Daoy (cell line): ENCODE measurements at places on chromosomes 7 and 10.

DNA sequence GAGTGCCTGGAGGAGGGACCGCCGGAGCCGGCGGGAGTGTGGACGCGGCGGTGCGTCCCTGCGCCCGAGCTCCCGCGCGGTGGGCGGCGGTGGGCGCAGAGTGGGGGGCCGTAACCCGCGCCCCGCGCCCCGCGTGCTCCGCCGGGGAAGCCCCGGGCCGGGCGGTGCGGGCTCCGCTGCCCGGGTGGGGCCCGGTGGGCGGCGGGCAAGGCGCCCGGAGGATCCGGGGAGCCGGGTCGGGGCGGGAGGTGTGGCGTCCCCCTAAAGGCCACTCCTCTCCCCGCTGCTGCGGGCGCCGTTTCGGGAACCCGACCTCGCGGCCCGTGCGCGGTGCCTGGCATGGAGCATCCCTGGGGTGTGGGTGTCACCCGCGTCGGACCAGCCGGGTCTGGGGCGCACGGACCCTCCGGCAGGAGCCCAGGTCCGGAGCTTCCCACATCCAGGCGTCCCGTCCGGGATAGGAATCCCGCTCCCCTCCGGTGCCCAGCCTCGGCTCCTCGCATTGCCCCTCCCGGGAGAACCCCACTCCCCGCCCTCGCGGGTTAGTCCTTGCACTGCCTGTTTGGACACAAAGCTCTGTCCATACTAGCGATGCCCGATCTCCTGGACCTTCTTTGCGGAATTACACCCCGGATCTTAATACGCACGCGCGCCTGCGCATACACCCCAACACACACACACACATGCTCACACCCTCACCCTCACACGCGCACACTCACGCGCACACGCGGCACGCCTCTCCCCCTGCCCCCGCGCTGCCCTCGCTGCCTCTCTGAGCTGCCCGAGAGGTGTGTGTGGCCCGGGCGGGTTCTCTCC is 723 bp downstream of the MTURN start:
- peak; percentile 77 for DNase-seq

DNA sequence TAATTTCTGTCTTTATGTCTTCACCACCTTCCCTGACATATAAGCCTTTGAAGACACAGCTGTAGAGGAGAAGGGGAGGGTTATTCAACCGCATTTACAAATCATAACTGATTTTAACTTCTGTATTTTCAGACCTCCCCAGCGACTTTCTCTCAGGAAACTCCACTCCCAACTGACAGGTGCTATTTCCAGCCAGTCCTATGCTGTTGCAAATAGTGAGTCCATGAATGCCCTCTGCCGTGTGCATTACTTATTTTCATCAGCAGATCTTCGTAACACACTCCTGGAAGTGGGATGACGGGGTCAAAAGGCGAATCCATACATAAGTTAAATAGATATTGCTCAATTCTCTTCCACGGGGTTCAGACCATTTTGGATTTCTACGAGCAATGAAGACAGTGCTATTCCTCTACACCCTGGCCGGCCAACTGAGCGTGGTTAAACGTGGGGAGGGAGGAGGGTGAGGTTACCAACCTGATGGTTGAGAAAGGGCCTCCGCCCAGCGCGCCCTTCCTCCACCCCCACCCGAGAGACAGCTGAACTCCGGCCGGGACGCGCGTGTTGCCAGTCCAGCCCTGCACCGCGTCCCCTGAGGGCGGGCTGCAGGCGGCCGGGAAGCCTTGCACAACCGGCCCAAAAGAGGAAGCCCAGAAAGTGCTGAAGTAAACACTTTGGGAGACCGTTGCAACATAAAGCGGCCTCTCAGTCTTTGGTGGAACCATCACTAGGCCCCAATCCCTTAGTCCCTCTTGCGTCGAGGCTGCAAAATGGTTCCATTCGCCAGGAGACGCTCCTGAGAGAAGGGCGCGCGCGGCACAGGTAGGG is at the start of gene APBB1IP:
Gene APBB1IP (plus strand): TSS at position 705 of the 825 bp plus-strand sequence. CDS start 53,986 bp downstream, outside the sequence.
- DNase-seq = no peak

GRCh38 chr7:16986755-16987154 is 105.0 kb upstream of the AGR3 start:
- DNase-seq = no peak

GRCh38 chr7:105017657-105018365 is 3.8 kb downstream of the KMT2E start:
- DNase-seq = no peak

DNA sequence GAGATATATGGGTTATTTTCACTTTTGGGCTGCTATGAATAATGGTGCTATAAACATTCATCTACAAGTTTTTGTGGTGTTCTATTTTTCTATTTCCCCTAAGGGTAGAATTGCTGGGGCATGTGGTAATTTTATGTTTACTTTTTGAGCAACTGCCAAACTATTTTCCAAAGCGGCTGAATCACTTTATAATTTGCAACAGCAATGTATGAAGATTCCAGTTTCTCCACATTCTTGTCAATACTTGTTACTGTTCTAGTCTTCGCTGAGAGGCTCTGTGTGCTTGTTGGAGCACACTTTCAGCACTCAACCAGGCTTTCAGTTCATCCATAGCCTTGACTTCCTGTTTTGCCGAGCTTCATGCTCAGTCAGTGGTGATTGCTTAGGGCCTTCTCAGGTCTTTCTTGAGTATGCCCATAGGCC is 39.0 kb downstream of the ADK start:
- DNase-seq = peak; percentile 69

DNA sequence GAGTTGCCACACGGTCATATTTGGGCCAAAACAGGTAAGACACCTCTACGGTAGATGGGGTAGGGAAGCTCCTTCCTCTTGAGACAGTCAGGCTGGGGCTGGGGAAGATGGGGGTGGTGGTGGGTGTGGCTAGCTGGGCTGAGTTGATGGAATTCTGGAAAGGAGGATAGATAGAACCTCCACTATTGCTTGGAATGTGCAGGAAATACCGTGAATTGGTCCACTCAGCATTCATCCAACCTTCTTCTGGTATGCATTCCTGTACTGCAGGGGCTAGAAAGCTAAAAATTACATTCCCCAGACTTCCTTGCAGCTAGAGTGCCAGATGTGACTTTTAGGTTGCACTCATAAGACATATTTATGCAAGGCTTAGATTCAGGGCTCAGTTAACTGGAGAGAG is 24.8 kb downstream of the TLX1 start:
- no peak for DNase-seq

DNA sequence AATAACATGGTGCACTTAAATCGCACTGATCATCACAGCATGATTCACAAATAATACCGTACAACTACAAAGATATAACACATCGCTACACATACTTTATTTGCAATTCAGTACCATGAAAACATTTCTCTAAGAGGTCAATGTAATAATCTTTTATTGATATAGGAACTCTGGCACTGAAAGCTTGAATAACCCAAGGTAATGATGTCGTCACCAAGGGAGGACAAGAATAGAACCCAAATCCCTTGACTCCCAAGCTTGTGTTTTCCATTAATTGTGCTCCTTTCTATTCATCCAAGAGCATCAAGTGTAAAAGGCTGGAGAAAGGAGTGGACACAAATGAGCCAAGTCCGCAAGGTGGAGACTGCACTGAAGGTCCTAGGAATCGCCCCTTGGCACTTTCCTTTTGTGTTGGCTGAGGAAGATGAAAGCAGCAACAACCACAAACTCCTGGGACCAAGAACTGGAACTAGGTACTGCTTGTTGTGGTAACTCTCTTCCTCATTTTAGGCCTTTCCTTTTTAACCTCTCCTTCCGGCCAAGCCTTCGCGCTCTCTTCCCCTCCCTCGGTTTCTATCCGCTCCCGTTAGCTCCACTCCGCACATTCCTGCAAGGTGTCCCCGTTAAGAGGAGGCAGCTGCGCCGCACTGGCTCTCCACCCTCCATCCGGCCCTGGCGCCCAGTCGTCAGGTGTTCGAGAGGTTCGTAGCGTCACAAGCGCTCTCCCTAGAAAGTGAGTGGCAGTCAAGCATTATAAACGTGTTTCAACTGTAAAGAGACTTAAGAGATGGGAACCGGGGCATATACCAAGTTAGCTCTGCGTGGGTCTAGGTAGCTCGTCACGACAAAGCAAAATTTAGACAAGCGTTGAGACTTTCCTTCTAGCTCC is 1.0 kb upstream of the CBLL1 start:
- DNase-seq = peak; percentile 83

GRCh38 chr10:8312781-8313180 is 258.3 kb downstream of the GATA3 start:
- DNase-seq = peak; percentile 78

DNA sequence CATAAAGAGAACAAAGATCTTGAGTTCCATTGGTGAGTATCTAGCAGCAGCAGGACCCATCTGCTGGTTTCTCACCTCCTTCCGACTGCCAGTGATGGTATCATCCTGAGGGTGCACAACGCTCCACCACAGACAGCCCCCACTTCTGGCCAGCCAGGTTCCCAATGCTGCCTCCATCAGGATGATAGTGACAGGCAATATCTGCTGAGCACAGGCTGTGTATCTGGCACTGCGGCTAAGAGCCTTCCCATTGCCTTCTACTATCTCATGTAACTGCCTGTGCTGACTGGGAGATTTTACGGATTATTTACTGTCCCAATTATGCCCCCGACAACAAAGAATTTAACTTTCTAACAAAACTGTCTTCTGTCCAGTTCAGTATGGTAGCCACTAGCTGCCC is 352.4 kb upstream of the AOAH start:
- no peak for DNase-seq

DNA sequence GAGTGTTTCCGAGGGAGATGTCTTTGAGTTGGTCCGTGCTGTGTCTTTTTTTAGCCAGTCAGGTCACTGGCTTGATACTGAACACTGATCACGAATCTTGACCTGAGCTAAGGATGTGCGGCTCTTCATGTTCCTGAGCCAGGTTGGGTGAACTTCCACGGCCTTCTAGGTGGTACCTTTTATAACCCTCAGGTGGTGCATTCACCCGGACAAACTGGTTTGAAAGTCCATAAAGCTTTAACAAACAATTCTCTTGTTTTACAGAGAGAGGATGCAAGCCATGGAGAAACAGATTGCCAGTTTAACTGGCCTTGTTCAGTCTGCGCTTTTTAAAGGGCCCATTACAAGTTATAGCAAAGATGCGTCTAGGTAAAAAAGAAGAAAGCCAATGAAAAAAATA is 229.5 kb downstream of the ARHGAP21 start:
- DNase-seq = no peak

- no peak for DNase-seq
Measured at GRCh38 chr10:22531441-22531840, 182.9 kb downstream of the PIP4K2A start.

- DNase-seq = no peak
Measured at GRCh38 chr10:80894797-80895467, 357.2 kb downstream of the SH2D4B start.

DNA sequence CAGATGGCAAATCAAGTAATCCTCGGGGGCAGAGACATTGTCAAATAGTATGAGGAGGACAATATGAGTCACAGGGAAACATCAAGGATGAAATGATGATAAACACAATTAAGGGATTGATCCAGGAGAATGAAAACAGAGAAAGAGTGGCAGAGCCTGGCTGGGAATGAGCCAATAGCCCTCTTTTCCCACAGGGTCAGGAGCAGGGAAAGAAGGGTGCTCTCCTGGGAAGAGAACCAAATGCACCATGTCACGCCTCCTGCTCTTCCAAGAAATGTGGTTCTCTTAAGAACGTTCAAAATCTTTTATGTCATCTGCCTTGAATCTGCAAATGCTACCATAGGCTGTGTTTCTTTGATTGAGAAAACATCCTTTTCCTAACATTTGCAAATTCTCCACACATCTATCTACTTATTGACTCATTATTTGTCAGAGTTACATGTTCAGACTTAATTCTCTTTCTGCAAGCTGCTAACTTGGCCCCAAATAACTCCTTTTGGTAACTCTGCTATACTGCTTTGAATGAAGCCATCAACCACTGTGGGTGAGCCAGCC is 50.6 kb downstream of the HIPK2 start:
- DNase-seq = no peak

GRCh38 chr10:29651767-29652166 is 17.0 kb upstream of the SVIL start:
- no peak for DNase-seq

DNA sequence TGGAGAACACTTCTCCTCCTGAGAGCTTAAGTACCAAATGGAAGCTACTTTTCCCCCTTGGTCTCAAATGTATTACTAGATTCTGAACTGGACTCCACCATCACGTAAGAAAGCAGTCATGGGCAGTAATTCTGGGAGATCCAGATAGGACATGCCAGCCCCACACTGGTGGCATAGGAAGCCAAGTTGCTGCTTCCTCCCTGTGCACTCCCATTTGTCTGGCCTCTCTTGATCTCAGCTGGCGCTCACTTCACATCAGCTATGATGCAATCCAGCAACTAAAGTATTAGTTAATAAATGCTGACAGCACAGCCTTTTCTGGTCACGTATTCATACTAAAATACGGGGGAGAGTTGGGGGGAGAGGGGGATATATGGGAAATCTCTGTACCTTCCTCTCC is 3.4 kb upstream of the IL6 start:
- no peak for DNase-seq

DNA sequence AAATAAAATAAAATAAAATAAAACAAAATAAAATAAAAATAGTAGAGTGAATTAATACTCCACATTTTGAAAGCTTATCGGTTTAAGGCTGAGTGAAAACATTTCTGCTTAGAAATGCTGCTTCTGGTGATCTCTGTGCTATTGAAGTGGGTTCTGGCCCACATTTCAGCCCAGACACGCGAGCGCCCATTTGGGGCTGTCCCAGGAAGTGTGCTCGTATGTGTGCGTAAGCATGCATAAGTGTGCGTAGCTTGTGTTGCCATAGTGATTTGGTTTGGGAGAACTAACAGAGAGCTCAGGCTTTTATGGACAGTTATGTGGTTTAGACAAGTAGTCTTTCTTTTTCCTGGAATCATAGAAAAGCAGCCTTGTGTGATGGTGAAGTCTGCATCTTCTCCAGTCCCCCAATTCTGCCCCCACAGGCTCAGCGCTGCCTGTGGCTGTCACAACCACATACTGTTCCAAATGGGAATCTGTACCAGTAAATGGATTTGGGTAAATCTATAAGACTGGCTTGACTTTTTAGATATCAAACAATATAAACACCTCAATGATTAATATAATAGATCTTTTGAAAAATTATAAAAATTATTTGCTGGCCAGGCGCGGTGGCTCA is 29.8 kb upstream of the PURB start:
- DNase-seq = no peak

- no peak for DNase-seq
Measured at GRCh38 chr10:7042000-7042399, 368.8 kb downstream of the SFMBT2 start.

GRCh38 chr7:29565634-29565981 is 2.0 kb downstream of the PRR15 start:
- no peak for DNase-seq

DNA sequence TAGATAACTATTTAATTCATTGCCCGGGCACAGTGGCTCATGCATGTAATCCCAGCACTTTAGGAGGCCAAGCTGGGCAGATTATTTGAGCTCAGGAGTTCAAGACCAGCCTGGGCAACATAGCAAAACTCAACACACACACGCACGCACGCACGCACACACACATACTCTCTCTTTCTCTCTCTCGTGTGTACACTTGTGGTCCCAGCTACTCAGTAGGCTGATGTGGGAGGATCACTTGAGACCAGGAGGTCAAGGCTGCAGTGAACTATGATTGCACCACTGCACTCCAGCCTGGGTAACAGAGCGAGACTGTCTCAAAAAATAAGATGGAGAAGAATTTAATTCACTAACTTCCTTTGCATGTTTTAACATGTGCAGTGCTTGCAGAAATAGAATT is 38.1 kb downstream of the PTPN12 start:
- no peak for DNase-seq

- peak; percentile 78 for DNase-seq
Measured at GRCh38 chr7:143381427-143382125, 431 bp downstream of the ZYX start.
